Right atrium auricular region (tissue), 2 donors: ENCODE measurements at places on chromosomes 12 and 14. TPM values are rescaled to one million over a fixed set of nuclear protein-coding genes. Genes with fewer than 3 reads are reported as not detected.

KRT73 gene
- not detected for total RNA-seq

C12orf60 gene
- total RNA-seq = 0.90 TPM

- no peaks in the 10 kb centered on the region for H3K27me3 ChIP-seq
- peaks cover 18% of the 10 kb centered on the region for H3K4me1 ChIP-seq
- H3K36me3 ChIP-seq = peaks cover 15% of the 10 kb centered on the region
- DNase-seq = no peak
Measured at GRCh38 chr12:27331291-27331926, 1.2 kb upstream of the BMAL2 start.

DNA sequence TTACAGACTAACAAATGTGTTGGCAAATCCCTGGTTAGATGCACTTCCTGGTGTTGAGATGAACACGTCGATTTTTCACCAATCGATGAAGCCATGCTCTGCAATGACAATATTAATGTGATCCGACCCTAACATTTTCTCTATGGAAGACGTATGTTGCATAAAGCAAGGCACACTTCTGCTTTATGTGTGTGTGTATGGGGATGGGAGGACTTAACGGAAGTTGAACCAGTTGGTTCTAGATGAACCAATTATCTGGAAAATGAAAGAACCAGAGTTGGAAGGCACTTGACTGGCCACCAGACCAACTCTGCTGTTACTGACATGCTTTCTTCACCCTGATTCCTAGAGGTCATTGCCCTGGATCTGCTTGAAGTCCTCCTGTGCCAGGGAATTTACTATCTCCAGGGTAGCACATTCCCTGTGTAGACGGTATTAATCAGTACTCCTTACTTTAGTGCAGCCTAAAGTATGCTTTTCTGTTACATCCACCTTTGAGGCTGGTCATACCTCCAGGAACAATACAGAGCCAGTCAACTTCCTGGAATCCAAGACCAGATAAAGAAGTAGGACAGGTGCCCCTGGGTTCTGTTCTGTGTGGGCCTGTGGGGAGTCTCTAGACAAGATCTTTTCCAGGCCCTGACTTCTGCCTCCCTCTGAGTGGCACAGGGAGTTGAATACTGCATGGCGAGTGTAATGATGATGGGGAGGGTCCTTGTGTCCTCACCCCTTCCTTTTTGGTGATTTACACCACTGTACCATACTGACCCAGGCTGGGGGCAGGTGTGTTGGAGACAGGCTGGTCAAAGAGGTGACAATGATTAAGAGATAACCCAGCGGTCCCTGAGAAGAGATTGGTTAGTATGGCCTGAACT lies 4.1 kb downstream of the SDR39U1 start:
- no peaks in the 10 kb centered on the region for H3K27me3 ChIP-seq
- no peak overlapping the region for H3K4me3 ChIP-seq
- peak overlapping the region; percentile 65 for H3K27ac ChIP-seq
- H3K36me3 ChIP-seq = peaks cover 56% of the 10 kb centered on the region

- no peak for DNase-seq
- H3K4me1 ChIP-seq = no peaks in the 10 kb centered on the region
- H3K36me3 ChIP-seq = no peaks in the 10 kb centered on the region
- H3K27ac ChIP-seq = no peak overlapping the region
Measured at GRCh38 chr12:15863984-15864383, 18.2 kb upstream of the STRAP start.

GRCh38 chr12:97017213-97017612 lies 110.2 kb downstream of the NEDD1 start:
- H3K4me3 ChIP-seq = no peak overlapping the region
- H3K27me3 ChIP-seq = no peaks in the 10 kb centered on the region
- DNase-seq = no peak
